Tibial nerve (tissue), 4 donors: ENCODE measurements at places on chromosomes 5 and 9. TPM values are rescaled to one million over a fixed set of nuclear protein-coding genes. Genes with fewer than 3 reads are reported as not detected.

SPATA6L gene
- total RNA-seq = 5.4 TPM

REEP2 gene
- total RNA-seq = 8.1 TPM

NR2F1 gene
- 70.0 TPM for total RNA-seq

SH3RF2 gene
- total RNA-seq = 2.0 TPM

TYRP1 gene
- total RNA-seq = not detected

FRMPD1 gene
- total RNA-seq = 0.42 TPM

RAB14 gene
- total RNA-seq = 36.3 TPM

NELFB gene
- total RNA-seq = 45.6 TPM

INSL4 gene
- not detected for total RNA-seq

SLC45A2 gene
- total RNA-seq = not detected

GARIN3 gene
- not detected for total RNA-seq

OGN gene
- 4.2 TPM for total RNA-seq

LCN12 gene
- 5.4 TPM for total RNA-seq

CDH9 gene
- not detected for total RNA-seq

C9orf153 gene
- 1.5 TPM for total RNA-seq

MEIKIN gene
- not detected for total RNA-seq

PCDHB16 gene
- total RNA-seq = 17.7 TPM

ABO gene
- 7.3 TPM for total RNA-seq

CAMSAP1 gene
- 40.8 TPM for total RNA-seq

PKD2L2 gene
- not detected for total RNA-seq
